Urinary bladder (tissue), 4 donors: ENCODE measurements at places on chromosomes 3 and 15. TPM values are rescaled to one million over a fixed set of nuclear protein-coding genes. Genes with fewer than 3 reads are reported as not detected.

DNA sequence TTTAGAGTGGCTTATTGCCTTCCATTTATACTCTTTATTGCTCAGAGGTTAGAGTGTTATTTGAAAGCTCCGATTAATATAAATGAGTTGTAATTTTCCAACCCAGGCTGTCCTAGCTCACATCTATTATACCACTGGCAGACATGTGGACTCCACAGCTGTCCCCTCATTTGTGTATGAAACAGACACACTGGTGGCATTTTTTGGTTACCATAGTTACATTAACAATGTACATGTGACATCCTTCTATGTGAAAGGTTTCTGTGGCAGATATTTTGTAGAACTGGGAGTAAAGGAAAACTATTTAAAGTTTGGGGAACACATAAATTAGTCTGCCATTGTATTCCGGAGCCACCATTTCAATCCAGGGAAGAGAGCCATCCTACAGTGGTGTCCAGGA, 5.3 kb downstream of the LRRN1 start:
- DNase-seq = no peak

GRCh38 chr3:152100491-152101132, 168.1 kb upstream of the MBNL1 start:
- DNase-seq = no peak

DNA sequence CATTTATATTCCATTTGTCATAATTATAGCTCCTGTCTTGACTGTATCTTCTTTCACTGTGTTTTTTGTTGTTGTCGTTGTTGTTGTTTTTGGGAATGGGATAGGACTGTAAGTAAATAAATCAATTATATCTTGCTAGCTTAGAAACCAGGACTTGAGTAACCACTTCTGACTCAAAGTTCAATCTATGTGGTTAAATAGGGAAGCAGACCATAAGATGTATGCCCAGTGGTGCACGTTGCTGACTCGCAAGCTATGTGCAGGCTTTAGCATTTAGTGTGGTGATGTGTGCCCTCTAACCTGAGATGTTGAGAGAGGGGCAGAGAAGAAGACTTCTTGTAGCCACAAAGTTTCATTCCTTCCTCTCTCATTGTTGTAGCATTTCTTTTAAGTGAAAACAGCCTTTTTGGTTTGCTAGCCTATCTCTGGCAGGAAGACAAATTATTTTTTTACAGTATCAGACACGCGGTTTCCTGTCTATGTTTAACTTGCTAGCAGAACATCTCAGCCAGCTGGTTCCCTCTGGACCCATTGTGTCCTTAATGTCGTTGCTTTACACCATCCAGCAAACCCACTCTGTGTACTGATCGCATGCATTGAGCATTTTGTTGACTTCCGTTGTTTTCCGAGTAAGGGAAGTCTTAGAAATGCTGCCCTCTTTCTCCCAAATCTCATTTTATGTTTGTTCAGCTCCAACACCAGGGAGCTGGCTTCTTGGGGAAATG, 52.1 kb downstream of the TGFBR2 start:
- DNase-seq = no peak

DNA sequence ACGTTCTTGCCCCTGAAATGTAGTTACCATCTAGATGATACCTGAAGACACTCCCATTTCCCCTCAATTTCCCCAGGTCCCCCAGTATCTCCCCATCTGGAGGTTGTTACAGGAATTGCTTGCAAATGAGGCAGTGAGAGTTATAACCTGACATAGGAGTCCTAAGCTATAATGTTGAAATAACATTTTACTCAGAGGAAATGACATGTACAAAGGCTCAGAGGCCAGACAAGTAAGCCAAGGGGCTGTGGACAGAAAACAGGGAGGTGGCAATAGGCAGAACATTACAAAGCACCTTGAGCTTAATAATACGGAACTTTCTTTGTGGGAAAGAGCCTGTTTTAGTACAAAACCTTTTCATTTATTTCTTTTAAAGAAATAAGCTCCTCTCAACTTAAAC, 171.9 kb downstream of the FRMD5 start:
- DNase-seq = no peak

DNA sequence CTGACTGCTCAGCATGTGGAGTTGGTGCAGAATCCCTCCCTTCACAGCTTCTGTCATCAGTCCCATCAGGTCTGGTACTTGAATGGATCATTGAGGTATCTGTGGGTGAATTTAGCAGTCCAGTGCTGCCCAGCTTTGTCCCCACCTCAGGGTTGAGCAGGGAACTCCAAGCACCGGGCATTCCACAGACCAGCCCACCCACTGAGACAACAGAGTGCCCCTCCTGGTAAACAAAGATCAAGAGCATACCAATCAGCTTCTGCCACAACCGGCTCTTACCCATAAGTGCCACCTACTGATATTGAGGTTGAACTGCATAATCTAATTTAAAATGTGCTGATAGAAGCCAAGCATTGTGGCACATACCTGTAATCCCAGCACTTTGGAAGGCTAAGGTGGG, 57.1 kb upstream of the FXR1 start:
- no peak for DNase-seq

GRCh38 chr3:171228240-171228639, 201.7 kb upstream of the SLC2A2 start:
- no peak for DNase-seq

GRCh38 chr3:72185549-72186399, 400.8 kb upstream of the PROK2 start:
- no peak for DNase-seq

- DNase-seq = no peak
Observed at GRCh38 chr3:34011171-34012101, 213.0 kb downstream of the PDCD6IP start.

- no peak for DNase-seq
Observed at GRCh38 chr3:186642014-186642413, 1.8 kb downstream of the FETUB start.

- no peak for DNase-seq
Observed at GRCh38 chr15:46676233-46677206, 1040.8 kb upstream of the SEMA6D start.

The KCNMB3 gene
- 6.6 TPM for total RNA-seq

The PLXNA1 gene
- 25.8 TPM for total RNA-seq

The CCR3 gene
- not detected for total RNA-seq

The RLBP1 gene
- total RNA-seq = not detected

The TRIM42 gene
- total RNA-seq = not detected

The PLSCR2 gene
- 0.85 TPM for total RNA-seq

The ROPN1 gene
- total RNA-seq = not detected
